Stimulated activated CD4-positive, alpha-beta T cell treated with anti-CD3 and anti-CD28 coated beads, Interleukin-4, amount 100 ng/mL, for 4 hours (primary cell): ENCODE measurements at places on chromosomes 4 and X.

DNA sequence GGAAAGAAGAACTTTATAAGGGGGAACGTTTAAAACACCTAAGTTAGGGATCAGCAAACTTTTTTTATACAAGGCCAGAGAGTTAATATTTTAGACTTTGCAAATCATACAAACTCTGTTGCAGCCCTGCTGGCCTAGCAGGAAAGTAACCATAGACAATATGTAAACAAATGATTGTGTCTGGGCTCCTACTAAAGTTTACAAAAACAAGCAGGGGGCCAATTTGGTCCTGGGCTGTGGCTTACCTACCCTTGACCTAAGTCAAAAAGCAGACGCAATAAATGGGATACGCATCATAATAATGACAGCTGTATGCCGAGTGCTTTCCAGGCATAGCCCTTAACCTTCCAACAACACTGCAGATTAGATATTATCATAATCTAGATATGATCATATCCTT is 4.9 kb downstream of the TASL start:
- DNase-seq: no peak

DNA sequence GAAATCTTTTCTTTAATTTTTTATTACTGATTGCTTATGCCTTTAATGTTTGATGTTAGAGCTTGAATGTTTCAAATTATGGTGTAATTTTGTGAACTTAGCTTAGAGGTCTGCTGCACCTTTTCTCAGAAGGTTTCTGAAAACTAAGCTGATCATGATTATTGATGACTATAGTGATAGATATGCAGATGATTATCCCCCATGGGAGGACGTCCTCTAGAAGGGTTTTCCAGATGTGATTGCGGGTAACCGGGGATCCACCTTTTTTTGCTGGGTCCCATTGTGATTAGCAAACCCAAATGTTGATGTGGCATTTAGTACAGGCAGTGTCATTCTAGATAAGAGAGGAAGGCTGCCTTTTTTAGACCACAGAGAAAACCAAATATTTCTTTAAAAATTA is 272.9 kb downstream of the FBXO8 start:
- DNase-seq: no peak

DNA sequence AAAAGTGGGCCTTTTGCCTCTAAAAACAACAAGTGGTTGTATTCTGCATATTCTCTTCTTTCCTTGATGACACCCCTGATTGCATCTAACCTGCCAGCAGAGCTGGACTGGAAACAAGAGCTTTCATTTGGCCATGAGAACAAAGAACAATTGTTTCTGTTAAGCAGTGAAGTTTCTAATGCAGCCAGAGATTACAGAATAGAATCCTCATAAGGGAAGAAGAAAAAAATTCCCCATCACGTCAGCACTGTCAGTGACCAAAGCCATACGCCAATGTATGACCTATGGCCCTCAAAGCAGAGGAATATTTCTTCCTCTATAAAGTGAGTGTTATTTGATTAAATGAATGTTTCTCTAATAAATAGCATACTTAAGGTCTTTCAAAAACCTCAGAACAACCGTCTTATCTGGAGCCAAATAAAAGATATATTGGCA is 529.1 kb upstream of the INTU start:
- no peak for DNase-seq

- DNase-seq: no peak
Measured at GRCh38 chrX:154375156-154375504, 696 bp upstream of the FLNA start.

GRCh38 chr4:102308032-102308799 is 37.1 kb downstream of the SLC39A8 start:
- no peak for DNase-seq

- no peak for DNase-seq
Measured at GRCh38 chr4:26812049-26812714, 48.5 kb upstream of the STIM2 start.

DNA sequence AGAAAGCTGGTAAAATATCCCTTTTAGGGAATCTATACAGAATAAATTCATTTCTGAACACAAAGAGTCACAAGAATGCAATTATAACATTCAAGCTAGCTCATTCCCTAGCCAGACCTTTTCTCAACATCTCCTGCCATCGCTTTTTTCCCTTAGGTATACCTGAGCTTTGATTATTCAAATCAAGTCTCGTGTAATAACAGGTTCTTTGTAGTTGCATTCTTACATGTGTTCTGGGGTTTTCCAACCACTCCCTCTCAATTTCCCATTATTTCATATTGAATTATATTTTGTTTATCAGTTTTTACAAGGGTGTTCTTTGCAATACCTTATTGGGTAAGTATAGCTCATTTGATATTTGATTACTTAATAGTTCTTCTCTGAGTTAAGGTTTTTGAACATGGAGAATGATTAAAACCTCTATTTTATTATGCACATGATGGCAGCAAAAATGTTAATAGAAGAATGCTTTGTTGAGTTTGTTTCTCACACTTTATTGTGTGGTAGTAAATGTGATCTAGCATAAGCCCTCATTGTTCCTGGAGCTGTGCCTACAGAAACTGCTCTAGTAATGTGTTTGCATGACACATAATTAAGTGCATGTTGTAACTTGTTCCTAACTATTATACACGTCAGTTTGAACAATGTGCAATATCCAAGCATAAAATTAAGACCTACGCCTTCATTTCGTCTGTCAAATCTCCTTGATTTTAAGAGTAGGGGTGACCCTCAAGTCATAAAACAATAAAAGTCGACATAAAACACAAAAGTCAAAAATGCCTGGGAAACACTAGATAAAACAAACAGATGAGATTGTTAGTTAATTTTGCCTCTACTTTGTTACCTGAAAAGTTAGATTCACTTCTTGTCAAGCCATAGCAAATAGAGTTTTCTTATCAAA is 124.0 kb upstream of the POF1B start:
- DNase-seq: no peak

DNA sequence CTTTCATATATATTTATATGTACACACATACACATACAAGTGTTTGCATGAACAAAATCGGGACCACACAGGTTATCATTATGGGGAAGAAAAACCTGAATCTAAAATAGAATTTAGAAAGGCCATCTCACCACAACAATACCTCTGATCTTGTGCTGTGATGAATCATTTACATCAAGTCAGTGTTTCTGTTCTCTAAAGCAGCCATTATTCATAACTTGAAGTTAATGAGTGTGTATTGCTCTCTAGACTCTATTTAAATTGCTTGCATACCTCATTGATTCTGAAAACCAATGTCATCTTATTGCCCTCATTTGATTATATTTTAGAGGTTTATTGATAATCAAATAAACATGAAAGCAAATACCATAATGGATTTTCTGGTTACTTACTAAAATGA is 71.6 kb downstream of the FAM114A1 start:
- DNase-seq: no peak

DNA sequence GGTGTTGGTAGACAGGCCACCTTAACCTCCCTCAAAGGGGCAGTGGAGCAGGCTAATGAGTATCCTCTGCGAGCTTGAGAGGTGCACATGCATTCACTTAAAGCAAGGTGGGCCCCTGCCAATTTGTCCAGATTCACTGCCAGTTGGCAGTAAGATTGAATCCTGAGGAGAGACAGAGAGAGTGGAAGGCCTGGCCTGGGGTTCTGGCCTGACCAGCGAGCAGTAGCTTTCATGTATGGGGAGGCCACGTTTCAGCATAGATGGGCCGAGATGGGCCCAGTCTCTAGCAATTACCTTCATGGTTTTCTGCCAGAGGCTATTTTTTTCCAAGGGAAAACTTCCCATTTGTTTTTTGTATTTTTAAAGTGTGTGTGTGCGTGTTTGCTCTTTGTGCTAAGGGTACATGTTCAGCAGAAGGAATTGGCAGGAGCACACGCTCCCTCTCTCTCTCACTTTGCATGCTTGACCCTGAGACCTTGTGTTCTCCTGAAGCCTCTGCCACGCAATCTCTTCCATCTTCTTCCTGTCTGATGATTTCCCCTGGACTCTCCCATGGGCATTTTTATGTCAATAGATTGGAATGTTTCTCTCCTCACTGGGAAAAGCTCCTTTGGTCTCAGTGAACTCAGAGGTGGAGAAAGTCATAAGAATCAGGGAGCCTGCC is 215.8 kb upstream of the SFRP2 start:
- DNase-seq: no peak

DNA sequence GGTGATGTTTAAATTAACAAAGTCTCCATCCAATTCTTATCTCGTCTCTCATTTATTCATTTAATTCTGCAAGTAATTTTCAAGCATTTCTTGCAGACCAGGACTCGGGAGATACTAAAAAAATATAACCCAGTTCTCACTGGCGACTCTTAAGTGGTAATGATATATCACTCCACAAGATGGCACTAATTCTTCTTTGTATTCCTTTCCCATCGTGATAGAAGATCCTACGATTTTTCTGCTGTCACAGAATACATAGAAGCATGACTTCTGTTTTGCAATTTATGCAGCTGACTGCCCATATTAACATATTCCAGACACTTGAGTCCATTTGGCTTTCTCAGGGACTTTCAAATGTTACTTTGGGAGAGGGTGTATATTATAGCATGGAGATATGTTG is 64.0 kb upstream of the FGF13 start:
- DNase-seq: no peak

GRCh38 chr4:52612341-52612740 is 46.8 kb downstream of the USP46 start:
- DNase-seq: no peak

DNA sequence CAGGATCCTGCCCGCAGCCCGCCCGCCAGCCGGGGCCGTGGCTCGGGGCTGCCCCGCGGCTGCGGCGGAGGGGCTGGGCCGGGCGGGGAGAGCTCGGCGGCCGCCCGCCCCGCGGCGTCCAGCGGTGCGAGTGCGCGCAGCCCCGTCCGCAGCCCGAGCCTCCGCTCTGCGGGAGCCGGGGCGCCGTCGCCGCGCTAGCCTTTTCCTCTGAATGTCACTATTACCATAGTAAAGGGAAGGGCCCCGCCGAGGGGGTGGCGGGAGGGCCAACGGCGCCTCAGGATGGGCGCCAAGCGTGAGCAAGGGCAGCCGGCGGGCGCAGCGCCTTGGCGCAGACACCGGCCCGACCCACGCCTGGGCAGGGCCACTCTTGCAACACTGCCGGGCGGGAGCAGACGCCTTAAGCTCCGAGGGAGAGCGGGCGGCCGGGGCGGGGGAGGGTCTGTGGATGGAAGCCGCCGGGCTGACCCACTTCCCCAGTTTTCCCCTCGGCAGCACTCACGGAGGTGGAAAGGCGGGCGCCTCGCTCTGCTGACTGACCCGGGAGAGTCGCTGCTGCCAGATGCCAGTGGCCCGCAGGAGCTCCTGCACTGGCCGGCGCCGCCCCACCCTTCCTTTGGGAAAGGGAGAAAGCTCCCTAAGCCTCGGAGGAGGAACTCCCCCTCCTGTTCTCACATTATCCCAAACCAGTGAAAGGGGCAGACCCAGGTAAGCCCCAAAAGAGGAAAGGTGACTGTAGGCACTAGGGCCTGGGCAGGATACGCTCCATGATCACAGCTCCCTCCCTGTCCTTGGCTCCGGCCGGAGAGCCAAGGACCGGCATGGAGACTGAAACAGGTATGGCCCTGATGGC is 329.4 kb downstream of the HNRNPD start:
- DNase-seq: no peak

- no peak for DNase-seq
Measured at GRCh38 chr4:181848357-181848756, 394.8 kb upstream of the TENM3 start.

GRCh38 chrX:139304471-139304870 is 226.1 kb upstream of the F9 start:
- no peak for DNase-seq

DNA sequence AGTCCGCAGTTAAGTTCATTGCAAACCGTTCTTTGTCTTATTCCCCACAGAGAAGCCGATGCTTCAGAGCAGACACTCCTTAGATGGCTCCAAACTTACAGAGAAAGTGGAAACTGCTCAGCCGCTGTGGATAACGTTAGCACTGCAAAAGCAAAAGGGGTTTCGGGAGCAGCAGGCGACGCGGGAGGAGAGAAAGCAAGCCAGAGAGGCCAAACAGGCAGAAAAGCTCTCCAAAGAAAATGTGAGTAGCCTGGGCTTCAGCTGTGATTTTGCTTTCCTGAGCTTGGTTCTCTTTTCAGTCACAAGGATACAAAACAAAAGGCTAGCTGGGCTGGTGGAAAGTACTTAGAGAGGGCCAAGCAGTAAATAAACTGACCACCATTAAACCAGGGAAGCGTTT is 64.0 kb downstream of the AASDH start:
- no peak for DNase-seq

DNA sequence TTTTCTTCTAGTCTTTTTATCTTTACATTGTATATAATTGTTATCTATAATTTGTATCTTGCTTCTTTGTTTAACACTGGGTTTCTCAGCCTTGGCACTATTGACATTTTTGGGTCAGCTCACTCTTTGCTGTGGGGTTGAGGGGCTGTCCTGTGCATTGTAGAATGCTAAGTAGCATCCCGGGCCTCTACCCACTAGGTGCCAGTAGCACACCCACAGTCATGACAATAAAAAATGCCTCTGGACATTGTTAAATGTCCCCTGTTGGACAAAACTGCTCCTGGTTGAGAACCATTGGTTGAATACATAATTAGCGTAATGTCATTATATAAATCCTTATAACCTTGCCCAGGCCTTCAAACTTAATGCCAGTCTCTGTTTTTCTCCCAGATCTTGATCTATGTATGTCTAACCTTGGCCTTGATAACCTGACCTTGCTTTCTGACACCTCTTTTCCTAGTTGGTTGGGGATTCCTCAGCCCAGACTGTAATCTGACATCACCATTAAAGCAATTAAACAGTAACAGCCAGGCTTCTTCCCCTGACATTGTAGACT is 46.1 kb downstream of the DCX start:
- no peak for DNase-seq

DNA sequence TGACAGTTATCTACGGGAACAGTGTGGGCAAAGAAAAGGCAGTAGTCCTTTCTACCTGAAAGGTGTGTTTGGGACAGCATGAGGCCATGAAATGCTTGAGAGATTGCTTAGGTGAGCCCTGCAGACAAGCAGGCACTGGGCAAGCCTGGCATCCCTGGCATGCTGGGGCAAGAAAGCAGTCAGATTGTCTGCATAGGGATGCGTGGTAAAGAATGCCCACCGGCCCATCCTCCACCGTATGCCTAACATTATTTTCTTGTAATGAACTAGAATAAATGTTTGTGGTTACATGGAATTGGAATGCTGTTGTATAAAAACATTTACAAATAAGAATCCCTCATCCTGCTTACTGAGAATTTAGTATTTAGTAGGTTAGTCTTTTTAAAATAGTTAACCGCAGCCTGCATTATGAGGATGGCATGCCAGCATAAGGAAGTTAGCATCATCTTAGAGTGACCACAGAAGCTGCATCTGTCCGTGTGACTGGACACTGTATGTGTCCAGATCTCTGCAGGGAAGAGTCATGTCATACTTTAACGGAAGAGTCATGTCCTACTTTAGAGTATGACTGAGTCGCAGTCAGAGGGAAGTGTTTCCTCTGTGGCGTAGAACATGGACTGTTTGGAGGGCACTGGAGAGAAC is 18.9 kb downstream of the ZBTB49 start:
- no peak for DNase-seq

GRCh38 chrX:40266490-40267333 is 169.0 kb upstream of the BCOR start:
- DNase-seq: peak; percentile 37
